ENCODE measurements at places on chromosomes 4 and X.

DNA sequence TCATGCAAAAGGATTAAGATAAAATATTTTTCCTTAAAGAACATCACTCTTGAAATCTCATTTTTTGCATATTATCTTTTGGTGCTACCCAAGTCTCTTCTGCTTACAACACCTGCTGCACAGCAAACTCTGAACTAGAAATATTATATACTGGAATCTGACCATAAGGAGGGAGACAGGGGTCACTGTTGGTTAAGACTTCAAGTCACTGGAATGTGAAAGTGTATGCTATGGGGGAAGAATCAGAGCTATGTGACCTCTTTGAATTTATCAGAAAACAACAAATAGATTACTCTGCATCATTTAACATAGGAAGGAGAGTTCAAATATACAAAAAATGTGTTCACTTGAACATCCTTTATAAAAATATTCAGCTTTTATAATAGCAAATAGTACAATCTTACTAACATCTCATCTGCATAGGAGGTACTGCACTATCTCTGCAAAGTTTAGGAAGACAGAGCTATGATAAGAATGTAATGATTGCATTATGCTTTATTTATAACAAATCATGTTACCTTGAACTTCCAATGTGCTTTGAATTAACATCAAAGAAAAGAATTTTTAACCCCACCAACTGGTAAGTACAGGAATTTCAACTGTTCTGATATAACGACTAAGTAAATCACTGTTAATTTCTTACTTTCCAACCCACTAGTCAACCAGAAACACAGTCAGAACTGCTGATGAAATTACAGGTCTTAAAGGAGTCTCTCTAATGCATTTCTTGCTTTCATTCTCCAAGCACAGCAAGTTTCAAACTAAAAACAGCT is 69.8 kb downstream of the ZNF827 start:
- no peak for DNase-seq

DNA sequence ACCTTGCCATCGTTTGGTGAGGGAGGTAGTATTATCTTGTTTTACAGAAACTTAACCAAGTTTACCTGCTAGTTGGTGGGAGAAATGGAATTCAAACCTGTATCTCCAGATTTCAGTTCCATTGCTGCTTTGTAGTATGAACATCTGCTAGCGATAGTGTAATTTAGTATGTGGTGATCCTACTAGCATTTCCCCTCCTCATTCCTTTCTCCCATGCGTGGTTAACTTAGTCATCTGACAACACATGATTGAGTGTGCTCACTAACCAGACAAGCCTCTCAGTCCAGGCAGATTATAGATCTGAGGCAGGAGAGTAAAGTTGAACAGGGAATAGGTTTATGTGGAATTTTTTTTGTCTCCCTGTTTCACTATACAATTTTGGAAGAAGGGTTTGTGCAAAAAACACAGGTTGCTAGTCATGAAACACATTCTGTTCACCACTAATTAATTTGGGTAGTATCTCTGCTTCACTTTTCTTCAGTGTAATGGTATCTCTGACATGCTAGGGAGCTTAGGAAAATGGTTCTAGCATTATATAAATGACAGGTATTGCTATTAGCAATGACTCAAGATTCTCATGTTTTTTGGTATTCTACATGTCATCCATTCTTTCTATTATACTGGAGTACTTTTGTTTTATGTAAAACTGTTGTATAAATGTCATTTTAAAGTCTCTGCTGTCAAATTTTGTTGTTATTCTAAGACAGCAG is 21.7 kb downstream of the RBPJ start:
- DNase-seq = no peak

DNA sequence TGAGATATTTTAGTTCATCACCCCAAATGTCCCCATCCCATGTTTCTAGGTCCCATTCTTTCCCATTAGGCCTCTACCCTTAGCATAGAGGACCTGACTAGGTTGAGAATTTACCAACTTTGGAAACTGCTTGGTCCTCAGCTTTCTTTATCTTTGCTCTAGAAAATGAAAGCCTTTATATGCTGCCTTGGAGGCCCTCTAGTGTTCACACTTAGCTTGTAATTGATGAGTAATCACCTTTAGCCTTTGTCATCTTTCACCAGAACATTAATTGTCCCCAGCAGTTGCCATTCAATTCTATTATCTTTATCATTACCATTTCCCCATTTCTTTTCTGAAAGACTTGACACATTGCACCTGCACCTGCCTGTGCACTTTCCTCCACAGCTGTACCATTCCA is 589.2 kb upstream of the NR3C2 start:
- DNase-seq = no peak

DNA sequence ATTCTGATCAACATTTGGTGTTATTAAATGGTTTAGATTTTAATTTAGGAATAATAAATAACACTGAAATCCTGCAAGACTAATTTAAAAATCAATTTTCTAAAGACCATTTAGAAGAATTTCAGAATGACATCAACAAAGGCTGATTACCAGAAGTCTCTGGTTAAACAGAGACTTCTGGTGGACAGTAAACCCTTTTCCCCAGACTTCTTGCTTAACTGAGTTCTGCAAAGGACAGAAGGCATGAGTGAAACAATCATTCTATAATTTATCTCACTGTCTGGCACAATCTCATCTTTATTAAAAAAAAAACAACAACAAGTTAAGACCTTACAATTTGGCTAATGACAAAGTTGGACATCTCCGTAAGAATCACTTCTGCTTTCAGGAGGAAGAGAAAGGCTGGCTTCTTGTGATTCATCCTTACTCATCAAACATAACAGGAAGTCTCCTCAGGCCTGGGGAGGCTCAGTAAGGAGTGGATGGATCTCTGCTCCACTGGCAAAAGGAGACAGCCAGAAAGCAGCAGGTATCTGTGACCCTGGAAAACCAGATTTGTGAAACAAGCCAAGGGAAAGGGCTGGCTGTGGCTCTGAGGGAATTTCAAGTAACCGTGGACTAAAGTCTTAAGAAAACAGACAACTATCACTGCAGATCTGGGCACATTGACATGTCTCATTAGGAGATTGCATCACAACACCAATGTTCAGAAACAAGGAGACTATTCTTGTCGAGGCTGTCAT is 908 bp upstream of the TLR6 start:
- no peak for DNase-seq

DNA sequence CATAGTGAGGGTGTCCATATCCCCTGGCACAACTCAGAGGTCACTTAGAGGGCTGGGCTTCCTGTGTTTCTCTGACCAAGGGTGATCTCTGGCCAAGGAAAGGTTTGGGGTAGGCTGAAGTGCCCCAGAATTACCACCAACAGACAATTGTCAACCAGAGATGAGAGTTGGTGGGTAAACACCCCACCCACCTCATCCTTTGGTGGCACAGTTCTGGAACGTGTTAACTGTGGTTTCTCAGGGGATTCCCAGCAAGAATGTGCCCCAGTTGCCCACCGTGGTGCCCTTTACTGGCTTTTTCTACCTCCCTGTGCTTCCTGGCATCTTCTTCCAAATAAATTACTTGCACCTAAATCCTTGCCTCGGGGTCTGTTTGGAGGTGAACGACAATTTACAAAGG is 17.1 kb downstream of the GRPR start:
- no peak for DNase-seq

- peak; percentile 40 for DNase-seq
Measured at GRCh38 chr4:170089668-170090351, at the start of gene AADAT. Gene AADAT (minus strand): TSS chr4:170089956. CDS start chr4:170089690, 266 bp downstream.

- DNase-seq = no peak
Measured at GRCh38 chr4:158538176-158538575, 16.5 kb downstream of the RXFP1 start.

DNA sequence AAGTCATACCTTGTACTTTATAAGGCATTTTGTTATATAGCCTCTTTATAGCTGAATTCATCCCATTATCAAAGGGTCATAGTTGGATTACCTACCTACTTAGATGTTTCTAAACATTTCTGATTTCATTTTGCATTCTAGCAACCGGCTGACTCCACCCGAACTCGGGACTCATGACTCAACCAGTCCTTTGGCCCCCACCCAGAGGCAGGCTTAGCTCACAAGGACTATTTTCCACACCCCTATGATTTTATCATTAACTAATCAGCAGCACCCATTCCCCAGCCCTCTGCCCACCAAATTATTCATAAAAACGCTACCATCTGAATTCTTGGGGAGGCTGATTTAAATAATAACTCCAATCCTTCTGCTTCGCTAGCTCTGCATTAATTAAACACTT is 79.9 kb upstream of the EGFL6 start:
- DNase-seq = no peak

DNA sequence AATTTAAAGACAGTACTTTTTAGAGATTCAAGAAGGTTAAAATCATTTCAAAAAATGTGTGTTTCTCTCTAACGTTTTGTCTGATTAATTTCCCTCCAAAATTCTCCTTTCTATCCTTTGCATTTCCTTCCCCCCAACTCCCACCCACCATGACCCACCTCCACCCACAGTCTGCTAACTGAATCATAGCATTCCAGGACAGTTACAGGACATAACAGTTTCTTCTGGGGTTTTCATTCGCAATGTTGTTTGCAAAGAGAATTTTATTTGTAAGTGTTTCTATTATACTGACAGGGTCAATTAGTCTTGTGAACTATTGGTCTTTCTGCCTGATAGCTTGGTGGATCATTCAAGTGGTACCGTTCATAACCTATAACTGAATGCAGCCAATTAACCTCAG is 53.7 kb downstream of the ANAPC10 start:
- no peak for DNase-seq

DNA sequence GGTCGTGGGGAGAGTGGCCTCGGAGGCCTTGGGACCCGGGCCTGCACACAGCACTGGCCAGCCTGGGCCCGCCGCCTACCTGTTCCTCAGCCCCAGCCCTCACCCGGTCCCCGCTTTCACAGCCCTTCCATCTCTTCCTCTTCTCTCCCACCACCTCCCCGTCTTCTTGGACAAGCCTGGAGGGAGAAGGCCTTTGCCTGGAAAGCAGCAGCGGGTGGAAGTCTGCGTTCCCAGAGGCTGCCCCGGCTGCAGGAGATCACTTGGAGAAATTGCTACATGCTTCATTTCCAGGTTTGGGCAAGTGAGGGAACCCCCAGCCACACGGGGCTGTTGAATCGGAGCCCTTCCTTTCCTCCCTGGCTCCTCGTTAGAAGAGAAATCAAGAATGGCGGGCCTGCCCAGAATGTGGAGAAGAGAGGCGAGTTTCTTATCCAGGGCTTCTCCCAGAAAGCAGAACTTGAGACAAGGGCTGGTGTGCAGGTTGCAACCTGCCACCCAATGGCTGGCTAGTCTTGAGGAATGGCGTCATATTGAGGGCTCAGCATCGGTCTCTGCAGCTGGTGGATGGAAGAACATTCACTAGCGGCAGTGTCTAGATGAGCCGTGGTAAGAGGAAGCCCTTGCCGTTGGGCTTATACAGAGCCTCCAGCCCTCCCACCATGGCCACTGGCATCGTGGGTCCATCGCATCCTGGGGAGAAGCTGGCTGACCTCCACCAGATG is 1.2 kb upstream of the PDZD4 start:
- DNase-seq = no peak

DNA sequence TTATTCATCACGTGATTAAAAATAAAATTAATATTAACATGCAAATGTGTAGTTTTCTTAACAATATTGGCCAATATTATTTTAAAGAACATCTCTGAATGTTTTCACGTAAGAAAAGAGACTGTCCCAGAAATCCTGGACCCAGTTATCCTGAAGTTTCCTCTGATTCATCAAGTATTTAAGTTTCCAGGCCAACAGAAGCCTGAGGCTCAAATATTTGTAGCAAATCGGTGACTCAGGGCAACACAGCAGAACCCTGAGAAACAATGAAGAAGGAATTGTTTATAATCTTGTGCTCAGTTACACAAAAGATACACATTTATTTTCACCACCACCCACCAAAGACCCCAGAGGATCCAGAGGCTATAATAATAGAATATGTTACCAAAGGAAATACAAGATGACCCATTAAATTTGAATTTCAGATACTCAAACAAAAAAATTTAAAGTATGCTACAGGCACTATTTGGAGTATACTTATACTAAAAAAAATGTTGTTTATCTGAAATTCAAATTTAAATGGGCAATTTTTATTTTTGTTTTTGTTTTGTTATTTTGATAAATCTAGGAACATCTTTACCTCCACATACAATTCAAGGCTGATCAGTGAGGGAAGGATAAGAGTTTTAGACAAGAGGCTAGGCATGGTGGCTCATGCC is 33.9 kb upstream of the SLC7A11 start:
- no peak for DNase-seq

GRCh38 chrX:101759000-101759399 is 99.3 kb upstream of the ARMCX2 start:
- DNase-seq = peak; percentile 1

DNA sequence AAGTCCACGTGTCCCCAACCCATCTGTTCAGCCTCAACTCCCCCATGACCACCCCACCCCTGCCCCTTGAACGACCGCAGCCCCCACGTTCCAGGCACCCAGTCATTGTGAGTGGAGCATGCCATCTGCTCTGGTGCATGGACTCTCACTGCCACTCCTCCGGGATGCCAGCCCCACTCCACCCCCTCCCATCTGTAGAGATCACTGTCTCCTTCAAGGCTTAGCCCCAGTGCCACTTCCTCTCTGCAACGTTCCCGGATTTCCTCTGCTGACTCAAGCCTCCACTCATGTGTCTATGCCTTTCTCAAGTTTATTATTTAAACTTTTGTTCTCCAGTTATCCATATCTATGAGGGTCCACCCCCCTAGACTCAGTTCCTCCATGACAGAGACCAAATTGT is 54.0 kb downstream of the MAML3 start:
- DNase-seq = no peak

DNA sequence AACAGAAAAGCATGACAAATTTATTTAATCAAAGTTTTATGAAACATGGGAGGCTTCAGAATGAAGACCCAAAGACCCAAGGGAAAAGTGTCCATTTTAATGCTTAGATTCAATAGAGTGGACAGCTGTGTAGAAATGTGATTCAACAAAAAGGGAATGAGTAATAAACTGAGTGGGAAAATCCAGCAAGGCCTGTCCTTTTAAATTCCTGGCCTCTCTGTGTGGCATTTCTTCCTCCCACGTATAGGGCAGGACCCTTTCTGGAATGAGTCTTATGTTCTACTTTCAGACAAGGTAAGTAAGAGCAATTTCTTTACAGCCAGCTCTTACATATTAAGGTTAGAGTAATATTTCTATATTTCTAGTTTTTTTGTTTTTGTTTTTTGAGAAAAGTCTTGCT is 14.5 kb downstream of the AASDH start:
- DNase-seq = no peak

- peak; percentile 17 for DNase-seq
Measured at GRCh38 chr4:74370912-74371311, 6.0 kb downstream of the EREG start.

- no peak for DNase-seq
Measured at GRCh38 chrX:20001588-20001987, 10.7 kb upstream of the BCLAF3 start.

- DNase-seq = no peak
Measured at GRCh38 chr4:173835903-173836302, 305.9 kb upstream of the HAND2 start.

GRCh38 chr4:25901030-25901430 is 13.0 kb upstream of the SMIM20 start:
- no peak for DNase-seq

DNA sequence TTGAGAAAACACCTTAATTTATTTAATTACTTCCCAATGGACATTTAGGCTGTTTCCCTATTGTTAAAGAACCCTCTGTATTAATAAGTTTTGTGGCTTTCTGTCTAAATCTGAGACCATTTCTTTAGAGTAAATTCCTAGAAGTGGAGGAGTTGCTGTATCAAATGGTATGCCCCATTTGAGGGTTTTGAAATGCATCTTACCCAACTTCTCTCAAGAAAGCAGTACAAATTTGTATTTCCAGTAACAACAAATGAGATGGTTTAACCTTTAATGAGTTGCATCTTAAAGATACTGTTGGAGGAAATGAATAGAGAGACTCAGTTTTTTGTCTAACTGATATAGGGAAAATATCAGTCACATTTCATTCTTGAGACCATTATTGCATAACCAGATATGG is 70.5 kb upstream of the CBLL2 start:
- DNase-seq = no peak

Measured in GM12891 (cell line).